Cardiac fibroblast (primary cell): ENCODE measurements at places on chromosomes 5 and 9.

DNA sequence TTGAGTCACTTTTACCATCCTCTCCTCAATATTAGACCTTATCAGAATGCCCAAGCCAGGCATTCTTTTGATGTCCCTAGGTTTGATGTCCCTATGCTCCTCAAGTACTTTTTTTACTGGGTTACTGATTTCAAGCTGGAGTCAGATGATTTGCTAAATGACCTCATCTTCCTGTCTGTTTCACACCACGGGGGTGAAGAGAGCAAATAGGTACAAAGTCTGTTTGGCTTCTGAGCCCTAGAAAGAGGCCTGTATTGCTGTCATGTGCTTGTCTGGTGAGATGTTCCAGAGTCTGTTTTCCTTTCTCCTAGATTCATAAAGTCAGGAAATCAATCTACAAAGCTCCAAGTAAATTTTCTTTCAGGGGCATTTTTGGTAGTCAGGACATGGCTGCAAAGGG lies 12.7 kb upstream of the DAB2 start:
- DNase-seq: peak; percentile 15

- peak; percentile 99 for DNase-seq
Observed at GRCh38 chr5:82356808-82357671, 78.9 kb upstream of the RPS23 start.

DNA sequence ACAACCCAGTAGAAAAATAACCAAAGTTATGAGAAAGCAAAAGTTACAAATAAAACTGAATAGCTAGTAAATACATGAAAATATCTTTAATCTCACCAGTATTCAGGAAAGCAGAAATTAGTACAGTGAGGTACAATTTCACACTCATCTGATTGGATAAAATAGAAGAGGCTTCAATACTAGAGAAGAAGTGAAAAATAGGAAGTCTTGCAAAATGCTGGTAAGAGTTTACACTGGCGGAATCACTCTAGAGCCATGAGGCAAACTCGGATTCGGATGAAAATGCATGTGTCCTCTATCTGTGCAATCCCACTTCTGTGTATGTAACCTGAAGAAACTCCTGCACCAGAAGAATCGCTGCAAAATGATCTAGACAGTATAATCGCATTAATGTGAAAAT lies 128.9 kb downstream of the CCDC192 start:
- DNase-seq: no peak

DNA sequence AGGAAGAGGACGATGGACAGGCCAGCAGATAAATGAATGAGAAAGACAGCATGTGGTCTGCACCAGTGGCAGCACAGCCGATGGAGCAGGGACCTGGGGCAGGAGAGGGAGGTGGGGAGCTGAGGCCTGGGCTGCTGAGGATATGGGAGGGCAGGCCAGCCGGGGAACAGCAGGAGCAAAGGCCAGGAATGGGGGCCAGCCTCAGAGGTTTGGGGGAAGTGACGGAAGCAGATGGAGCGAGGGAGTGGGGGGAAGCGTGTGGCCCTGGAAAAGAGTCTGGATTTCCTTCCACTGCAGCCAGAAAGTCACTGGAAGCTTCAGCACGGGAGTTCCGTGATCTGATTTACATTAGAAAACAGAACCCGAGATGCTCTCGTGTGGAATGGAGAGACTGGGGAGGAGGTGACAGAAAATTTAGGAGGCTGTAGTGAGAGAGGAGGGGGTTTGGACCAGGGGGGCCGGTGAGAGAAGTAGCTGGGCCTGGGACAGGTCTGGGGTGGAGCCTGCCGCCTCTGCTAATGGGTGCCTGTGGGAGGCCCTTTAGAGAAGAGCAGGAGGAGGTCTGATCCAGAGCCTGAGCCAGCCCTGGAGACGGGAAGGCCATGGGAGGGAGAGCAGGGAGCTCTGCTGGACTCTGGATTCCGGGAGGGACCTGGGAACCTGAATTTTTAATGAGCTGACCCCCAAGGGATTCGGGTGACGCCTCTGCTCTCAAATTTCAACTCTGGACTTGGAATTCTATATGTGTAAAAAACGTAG lies 65.4 kb downstream of the TSPAN17 start:
- DNase-seq: no peak

GRCh38 chr9:99463131-99463530 lies 241.0 kb downstream of the SEC61B start:
- no peak for DNase-seq

DNA sequence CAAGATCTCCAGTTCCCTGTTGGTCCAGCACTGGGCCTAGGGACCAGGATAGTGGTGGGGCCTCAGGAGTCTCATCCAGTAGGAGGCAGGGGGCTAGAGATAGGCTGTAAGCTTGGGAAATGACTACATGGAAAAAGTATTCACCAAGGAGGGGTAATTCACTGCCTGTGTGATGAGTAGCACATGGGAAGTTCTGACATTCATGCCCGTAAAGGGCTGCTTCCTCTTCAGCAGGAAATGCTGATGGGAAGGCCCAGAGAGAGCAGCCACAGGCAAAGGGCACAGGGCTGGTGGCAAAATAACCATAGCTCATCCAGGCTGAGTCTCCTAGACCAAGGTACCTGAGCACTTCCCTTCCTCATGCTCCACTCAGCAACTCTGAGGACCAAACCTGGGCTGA lies 23.1 kb upstream of the FRRS1L start:
- DNase-seq: peak; percentile 36

DNA sequence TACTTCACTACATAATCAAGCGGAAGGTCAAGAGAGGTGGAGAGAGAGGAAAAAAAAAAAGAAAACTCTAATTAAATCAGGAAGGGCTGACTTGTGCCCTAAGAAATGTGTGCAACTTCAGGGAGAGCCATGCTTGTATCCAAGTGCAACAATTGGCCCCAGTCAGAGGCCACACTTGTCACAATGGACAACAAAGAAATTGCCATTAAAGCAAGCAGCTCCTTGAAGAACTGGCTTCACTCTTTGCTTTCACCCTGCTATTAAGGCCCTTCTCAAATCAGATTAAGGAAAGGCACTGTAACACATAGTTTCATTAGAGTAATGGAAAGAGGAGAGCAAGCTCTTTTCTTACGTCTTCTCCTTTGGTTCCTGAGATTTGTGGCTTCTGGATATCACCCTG lies 480.9 kb upstream of the WWC1 start:
- DNase-seq: no peak

DNA sequence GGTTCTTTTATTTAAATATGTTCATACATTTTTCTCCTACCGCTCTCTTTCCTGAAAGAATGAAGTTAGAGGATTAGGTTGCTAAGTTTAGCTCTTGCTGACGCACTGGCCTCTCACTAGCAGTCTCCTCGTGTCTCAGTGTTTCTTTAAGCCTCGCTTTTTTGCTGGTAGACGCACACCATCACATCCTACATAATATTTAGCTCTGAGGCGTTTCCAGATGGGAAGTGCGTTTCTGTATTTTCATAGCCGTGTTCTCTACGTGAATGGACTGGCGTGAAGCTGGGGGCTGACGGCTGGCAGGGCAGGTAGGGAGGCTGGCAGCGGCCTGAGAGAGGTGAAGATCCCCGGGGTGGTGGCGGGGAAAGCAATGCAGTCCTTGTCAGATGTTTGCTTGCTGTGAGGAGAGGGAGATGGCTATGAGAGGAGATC lies 79.2 kb upstream of the SPRY4 start:
- peak; percentile 49 for DNase-seq

DNA sequence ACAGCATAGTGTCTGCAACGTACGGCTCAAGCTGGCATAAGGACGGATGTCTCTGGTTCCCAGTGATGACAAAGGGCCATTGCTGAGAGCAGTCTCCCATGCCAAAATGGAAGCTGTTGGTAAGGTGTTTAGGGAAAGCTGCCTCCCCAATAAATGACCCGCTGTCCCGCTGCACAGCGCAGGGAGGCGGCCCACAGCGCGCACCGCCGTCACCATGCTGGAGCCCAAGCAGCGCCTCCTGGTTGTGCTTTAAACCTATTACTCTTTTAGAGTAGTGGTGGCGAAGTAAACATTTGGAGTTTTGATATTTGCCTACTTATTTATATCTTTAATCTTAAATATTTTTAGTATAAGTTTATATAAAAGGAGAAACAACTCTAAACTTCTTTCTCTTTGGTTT lies 70.4 kb upstream of the C5orf63 start:
- no peak for DNase-seq

DNA sequence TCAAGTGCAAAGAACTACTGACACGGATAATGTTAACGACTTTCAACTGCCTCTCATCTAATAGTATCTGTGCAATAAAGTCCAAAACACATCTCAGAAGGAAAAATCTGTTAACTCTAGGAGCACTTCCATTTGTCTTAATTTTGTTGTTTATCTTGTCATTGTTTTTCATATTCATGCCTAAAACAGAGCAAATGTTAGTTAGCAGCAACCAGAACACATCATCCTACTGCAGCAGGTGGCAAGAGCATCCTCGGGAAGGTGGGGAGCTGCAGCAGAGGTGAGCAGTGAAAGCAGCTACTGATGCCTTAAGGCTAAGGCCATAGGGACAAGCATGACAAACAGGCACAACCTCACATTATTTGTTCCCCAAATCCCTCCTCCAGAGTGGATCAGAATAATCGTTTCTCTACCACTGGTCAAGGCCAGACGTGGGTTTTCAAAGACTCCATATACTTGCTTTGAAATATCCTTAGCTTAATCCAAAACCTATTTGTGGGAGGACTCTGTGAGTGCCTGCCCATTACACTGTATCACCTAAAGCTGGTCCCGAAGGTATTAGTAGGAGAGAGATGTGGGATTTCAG lies 1.0 kb downstream of the HMGCS1 start:
- DNase-seq: no peak

DNA sequence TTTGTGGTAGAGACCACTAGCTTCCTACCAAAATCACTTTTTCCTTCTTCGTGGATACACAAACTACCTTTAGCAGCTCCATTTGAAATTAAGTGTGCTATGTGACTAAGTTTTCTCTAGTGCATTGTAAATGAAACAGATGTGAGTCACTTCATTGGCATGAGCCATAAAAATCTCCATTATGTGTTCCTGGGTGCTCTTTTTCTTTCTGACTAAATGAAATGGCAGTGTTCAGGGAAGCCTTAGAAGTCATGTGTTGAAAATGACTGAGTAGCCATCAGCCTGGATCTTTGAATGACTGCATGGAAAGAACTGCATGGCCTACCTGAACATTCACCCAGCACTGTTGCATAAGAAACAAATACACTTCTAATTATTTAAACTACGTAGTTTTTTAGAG lies 107.9 kb downstream of the NDUFAF2 start:
- peak; percentile 93 for DNase-seq

- DNase-seq: no peak
Observed at GRCh38 chr9:132770770-132771310, 100.6 kb downstream of the GTF3C4 start.

- peak; percentile 83 for DNase-seq
Observed at GRCh38 chr9:12774861-12775678, at the start of gene LURAP1L. Gene LURAP1L, plus strand, starts transcription at chr9:12775020. Its CDS starts 696 bp downstream, at chr9:12775716.

- no peak for DNase-seq
Observed at GRCh38 chr9:98808875-98809274, 1.4 kb downstream of the GALNT12 start.

DNA sequence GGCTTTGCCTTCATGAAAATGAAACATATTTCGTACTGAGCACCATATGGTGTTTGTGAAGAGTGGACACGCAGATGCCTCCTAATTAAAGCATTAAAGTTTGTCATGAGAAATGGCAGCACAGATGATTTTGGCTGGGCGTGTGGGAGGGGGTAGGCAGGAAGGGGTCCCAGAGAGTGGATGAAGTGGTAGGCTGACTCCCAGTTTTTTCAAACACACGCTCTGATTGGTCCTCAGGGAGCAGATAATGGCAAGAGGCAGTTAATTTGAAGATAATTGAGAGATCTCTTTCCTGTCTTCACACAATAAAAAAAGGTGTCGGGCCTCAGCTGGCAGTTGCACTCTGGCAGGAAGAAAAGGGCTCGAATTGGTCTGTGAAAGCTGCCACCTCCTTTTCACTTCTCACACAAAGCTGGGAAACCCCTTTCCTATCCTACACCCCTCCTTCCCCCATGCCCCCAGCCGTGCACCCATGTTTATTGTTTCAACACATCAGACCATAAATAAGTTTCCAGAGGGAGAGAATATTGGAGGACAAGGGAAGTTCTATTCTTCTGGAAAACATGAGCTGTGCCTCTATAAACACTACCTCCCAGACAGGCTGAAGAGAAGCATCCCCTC lies 429.6 kb downstream of the ARHGEF28 start:
- no peak for DNase-seq

- peak; percentile 85 for DNase-seq
Observed at GRCh38 chr5:126811515-126812198, 34.7 kb downstream of the LMNB1 start.

- DNase-seq: no peak
Observed at GRCh38 chr5:146919304-146919703, 40.7 kb upstream of the PPP2R2B start.

DNA sequence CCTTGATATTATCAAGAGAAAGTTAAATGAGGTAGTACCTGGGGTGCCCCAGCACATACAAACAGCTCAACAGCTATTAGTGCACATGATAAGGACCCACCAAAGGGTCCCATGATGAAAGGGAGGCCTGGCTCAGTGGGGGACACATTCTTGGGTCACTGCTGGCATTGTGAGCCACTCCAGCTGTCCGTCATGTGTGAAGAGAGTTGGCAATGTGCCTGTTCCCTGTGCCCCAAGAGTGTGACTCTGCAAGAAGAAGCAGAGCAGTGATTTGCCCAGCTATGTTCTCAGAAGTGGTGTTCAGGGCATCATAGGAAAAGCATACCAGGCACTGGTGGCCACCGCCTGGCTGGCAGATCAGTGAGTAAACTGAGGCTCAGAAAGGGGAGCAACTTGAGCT lies 37.1 kb upstream of the TDRD7 start:
- no peak for DNase-seq

DNA sequence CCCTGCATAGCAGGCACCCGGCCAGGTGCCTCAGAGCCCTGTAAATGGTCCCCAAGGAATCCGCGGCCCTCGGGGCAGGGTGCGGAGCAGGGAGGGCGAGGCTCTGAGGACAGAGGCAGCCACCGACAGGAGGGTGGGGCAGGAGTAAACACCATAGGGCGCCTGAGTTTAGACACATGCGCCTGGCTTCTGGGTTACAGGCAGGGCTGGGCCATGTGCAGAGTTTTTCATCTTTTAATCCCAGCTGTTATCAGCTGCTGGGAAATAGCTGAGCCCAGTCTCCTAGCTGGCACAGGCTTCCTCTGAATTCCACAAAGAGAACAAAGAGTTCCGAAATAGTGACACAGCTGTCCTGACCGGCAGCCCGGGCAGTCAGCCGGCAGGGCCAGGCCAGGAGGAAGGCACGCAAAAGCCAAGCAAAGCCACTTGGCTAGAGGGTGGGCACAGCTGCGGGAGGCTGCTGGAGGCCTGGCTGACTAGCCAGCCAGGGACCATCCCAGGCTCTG lies 98.9 kb upstream of the PHYKPL start:
- no peak for DNase-seq
